A549 treated with Mapracorat at 1 μM for 4 hours (cell line): ENCODE measurements at places on chromosomes 1 and 21. TPM values are rescaled to one million over a fixed set of nuclear protein-coding genes. Genes with fewer than 3 reads are reported as not detected.

EFCAB7 gene
- total RNA-seq, result 2.1 to 2.7 TPM (median 2.3 TPM) in 5 replicates

UBL4B gene
- total RNA-seq, result not detected in 5 replicates

SH2D1B gene
- total RNA-seq, result 0.13 to 0.27 TPM (median 0.15 TPM) in 4 of 5 replicates, not detected in the other

C1orf232 gene
- total RNA-seq, result not detected in 5 replicates

OR10J1 gene
- total RNA-seq, result not detected in 5 replicates

RCC2 gene
- total RNA-seq, result 50.8 to 58.5 TPM (median 54.8 TPM) in 5 replicates

CLCA4 gene
- not detected in 5 replicates for total RNA-seq

LIN28A gene
- not detected in 5 replicates for total RNA-seq

LCE1E gene
- 0.18 TPM in 1 of 5 replicates, not detected in the others for total RNA-seq

LZIC gene
- total RNA-seq, result 17.7 to 23.9 TPM (median 20.1 TPM) in 5 replicates

TRIM63 gene
- total RNA-seq, result 1.3 to 1.8 TPM (median 1.5 TPM) in 5 replicates

C1QA gene
- total RNA-seq, result not detected in 5 replicates

OR2T2 gene
- not detected in 5 replicates for total RNA-seq
